ENCODE measurements at places on chromosomes 6 and 20.

DNA sequence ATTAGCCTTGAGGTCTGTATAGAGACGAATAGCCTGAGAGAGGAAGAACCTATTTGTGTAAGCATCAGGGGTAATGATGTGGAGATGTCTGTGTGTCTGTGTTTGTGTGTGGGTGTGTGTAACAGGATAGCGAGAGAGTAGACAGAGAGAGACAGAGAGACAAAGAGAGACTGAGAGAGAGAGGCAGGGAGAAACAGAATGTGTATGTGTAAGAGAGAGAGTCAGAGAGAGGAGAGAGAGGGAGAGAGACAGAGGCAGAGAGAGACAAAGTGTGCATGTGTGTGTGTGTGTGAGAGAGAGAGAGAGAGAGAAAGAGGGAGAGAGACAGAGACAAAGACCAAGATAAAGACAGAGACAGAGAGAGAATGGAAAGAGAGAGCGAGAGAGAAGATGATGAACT, 396.1 kb downstream of the PAX1 start:
- DNase-seq, result no peak

DNA sequence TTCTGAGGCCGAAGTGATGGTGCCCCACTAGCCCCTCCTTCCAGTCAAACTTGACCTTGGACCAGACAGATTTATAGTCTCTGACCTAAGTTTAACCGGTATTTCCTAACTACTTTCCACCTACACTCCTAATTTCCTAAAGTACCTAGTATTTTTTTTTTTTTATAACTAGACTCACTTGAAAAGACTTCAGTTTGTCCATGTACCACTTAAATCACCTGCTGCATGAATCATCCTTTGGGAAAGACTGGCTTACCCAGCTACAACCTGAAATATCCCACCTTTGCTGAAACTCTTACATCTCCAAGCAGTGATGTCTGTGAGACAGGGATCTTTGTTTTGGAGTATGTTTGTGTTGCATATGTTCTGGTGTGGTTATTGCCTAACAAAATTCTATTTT, 71.1 kb downstream of the ZDHHC14 start:
- no peak for DNase-seq

GRCh38 chr6:100105138-100105537, 111.1 kb upstream of the MCHR2 start:
- DNase-seq, result no peak

- DNase-seq, result no peak
These were observed 6.0 kb downstream of the MLN start for GRCh38 chr6:33797626-33798342.

DNA sequence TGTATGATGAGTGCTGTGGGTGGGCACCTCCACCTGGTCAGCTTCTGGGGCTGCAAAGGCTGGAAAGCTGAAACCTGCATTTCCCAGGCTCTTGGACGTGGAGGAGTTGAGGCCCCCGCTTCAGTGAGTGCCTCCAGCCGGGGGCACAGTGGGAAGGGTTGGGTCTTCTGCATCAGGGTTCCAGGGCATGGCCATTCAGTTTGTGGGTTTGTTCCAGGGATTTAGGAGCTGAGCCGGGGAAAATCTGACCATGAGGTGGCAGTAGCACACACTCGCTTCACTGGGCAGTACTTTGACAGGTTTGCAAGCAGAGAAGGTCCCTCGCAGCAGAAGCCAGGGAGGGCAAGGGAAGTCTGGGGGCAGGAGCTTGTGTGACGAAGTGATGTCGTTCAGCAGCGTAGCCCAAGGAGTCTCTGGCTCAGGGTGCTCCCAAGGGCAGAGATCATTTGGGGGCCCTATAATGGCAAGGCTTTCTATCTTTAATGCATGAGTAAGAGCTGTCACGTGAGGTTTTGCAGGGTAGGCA, 69.5 kb upstream of the SULF2 start:
- DNase-seq, result no peak

- DNase-seq, result no peak
These were observed 126.4 kb downstream of the LCA5 start for GRCh38 chr6:79410806-79411205.

DNA sequence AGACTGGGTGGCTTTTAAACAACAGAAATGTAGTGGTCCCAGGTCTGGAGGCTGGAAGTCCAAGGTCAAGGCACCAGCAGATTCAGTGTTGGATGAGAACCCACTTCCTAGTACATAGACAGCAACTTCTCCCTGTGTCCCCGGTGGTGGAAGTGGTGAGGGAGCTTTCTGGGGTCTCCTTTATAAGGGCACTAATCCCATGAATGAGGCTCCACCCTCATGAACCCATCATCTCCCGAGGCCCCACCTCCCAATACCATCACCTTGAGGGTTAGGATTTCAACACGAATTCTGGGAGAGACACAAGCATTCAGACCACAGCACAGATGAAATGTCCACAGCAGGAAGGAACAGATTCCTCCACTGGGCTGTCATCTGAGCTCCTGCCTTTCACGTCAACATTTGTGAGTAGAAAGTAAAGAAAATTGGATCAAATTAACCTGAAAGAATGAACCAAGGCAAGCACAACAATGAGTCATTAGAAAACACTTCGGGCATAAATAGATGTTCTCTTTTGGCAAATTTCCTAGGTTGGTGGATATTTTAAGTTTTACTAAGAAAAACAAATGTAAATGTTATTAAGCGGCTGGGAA, 130.7 kb downstream of the RNASET2 start:
- no peak for DNase-seq

DNA sequence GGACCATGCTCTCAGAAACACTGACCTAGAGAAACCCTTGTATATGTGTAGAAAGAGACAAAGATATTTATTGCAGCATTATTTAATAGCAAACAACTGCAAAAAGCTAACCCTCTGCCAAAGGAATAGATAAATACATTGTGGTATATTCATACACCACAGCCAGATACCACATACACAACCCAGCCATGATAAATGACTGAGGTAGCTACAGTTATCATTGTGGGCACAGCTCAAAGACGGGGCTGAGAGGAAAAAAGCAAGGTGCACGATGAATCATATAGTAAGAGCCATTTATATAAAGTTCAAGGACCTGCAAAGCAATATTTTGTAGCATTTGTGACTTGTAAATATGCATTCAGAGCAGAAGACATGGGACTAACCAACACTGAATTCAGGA, 30.8 kb downstream of the RSPO4 start:
- no peak for DNase-seq

DNA sequence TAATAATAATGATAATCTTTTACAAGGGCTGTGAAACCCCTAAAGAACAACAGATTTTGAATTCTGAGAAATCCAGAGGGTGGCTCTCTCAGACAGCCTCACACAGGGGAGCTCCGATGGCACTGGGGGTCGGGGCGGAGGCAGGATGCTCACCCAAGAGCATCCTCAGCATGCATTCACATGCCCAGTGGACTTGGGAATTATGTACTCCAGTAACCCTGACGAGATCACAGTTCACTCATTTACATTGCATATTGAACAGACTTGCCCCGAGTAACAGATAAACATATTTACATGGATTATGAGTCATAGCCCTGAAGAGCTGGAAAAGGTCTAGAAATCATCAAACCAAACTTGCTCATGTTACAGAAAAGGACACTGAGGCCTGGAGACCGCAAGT, 482.7 kb upstream of the JARID2 start:
- no peak for DNase-seq

- DNase-seq, result no peak
These were observed 1.3 kb downstream of the NOP56 start for GRCh38 chr20:2653556-2654383.

DNA sequence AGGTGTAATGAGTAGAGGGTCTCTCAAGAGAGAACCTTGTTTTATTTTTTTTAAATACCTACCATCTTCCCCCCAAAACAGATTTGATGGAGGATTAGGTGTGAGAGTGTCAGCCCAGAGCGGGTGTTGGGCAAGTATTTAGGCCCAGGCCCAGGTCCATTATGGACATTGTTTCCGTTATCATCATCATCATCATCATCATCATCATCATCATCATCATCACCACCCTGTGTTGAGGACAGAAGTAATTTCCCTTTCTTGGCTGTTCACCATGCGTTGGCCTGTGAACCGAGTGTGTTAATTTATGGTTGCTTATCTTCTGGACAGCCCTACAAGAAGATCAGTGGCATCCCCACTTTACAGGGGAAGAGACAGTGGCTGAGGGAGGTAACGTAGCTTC, 28.6 kb downstream of the PSMF1 start:
- no peak for DNase-seq

- no peak for DNase-seq
These were observed 15.7 kb upstream of the FAM83C start for GRCh38 chr20:35307666-35308653.

- DNase-seq, result no peak
These were observed 6.9 kb upstream of the PHACTR1 start for GRCh38 chr6:12709556-12710232.
